ENCODE measurements at places on chromosomes 11 and 22.

GRCh38 chr11:118673361-118674081, 5.9 kb downstream of the TREH start:
- DNase-seq, result no peak

- DNase-seq, result no peak
Measured at GRCh38 chr11:48004456-48004855, 24.1 kb downstream of the PTPRJ start.

GRCh38 chr11:64864135-64864472, 14.3 kb downstream of the EHD1 start:
- DNase-seq, result no peak

DNA sequence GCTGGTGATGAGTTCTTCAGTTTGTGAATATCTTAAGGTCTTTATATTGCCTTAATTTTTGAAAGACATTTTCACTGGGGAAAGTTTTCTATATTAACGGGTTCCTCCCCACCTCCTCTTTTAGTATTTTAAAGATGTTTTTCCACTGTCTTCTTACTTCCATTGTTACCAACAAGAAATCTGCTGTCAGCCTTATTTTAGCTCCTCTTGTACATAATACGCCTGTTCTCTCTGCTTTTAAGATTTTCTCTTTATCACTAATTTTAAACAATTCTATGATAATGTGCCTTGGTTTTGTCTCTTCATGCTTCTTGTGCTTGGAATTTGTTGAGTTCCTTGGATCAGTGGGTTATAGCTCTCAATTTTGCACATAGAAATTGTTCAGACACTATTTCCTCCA, 280.4 kb downstream of the DCDC1 start:
- no peak for DNase-seq

DNA sequence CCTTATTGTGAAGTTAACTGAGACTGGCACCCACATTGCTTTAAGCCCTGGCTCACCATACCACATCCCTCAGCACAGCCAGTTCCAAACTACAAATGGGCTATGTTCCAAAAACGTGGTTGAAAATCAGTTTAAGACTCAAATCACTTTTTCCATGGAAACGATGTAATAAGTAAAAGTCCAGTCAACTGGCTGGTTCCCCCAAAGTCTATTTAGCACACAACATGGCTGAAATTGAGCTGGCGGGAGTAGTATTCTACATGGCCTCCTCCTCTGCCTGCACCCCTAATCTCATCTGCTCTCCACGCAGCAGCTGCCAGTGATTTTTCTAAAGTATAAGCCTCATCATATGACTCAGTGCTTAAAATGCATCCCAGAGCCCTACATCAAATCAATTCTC, 40.9 kb upstream of the BIRC3 start:
- no peak for DNase-seq

DNA sequence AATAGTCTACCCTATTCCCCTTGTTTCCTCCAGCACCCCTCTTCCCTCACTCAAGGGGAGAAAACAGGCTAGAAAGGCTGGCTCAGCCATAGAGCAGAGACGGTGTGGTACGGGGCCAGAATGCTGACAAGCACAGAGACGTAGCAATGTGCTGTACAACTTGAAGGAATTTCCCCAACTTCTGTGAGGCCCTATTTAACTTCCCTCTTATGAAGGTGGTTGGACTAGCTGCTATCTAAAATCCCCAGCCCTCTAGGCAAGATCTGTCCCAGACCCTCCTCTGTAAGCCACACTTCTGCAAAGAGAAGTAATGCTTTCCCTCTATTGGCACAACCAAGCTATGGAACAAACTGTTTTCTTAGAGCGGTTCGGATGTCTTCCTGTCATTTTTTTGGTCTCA, 37.8 kb downstream of the PLEKHA7 start:
- DNase-seq, result no peak

DNA sequence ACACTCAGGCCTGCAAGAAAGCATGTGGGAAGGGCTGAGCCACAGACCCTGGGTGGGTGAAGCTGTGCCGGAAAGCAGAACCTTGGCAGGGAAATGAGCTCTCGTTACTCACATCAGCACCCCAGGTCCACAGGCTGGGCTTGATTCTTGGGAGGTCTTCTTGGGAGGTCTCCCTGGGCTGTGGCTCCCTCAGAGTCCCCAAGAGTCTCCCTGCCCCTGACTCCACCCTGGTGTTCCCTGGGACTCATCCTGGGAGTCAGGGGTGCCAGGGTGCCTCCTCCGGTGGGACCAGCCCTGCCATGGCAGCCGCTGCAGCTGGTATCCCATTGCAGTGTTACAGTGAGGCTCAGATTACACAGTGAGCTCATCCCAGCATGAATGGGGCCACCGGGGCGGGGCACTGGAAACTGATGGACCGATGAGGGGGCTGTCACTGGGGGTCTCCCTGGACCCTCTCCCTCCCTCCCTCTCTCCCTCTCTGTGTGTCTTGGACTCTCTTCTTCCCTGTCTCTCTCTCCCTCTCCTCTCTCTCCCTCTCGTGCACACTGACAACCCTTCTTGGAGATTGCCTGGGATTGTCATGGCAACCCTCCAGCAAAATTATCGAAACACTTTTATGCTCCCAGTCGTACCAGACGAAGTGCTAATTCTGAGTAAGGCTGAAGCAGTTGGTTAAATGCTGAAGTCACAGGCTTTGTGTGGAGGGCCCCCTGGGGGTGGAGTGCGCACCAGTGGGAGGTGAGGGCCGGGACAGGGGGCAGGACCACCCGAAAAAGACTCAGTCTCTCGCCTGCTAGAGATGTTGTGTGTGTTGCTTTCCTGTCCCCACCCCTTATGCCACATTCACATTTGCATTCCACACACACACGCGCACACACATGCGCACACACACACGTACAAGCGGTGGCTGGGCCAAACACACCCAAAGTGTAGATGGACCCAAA, 8.6 kb upstream of the C11orf96 start:
- no peak for DNase-seq

DNA sequence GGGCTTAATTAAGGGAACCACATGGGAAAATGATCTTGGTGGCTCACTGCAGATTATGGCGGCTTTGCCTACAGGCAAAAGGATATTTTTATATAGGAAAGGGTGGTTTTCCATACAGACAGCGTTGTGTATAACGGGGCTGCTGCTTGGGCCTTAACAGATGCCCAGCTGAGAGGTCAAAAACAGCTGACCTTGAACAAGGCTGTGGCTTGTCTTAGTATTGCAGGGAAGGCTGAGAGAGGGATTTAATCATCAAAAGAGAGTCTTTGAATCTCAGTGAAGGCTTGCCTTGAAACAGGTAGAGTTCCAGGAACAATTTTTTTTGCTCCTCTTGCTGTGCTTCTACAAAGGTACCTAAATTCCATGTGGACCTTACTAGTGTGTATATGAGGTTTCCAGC, 301.6 kb upstream of the C11orf87 start:
- DNase-seq, result no peak
